ENCODE measurements at places on chromosomes 6 and 20.

- no peak for DNase-seq
Observed at GRCh38 chr6:170439366-170440361, 113.4 kb downstream of the PSMB1 start.

DNA sequence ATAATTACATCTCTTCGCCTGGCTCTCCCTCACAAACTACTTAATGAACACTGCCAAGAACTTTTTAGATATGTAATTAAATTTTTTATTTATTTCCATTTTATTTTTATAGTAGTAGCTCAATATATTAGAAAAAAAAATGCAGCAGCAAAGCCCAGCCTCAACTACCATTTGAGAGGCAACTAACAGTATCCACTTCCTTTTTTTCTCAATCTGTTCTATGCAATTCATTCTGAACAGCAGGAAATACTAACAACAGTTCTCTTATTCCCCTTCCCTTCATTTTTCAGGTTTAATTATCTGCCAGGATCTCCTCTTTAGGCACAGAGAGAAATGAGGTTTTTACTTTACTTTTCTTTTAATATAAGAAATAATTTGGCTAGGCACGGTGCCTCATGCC is 112.7 kb downstream of the ZNF217 start:
- DNase-seq = no peak

GRCh38 chr20:64044484-64045247 is 4.8 kb downstream of the SOX18 start:
- DNase-seq = no peak

GRCh38 chr20:4585104-4585753 is 136.5 kb upstream of the PRND start:
- no peak for DNase-seq

DNA sequence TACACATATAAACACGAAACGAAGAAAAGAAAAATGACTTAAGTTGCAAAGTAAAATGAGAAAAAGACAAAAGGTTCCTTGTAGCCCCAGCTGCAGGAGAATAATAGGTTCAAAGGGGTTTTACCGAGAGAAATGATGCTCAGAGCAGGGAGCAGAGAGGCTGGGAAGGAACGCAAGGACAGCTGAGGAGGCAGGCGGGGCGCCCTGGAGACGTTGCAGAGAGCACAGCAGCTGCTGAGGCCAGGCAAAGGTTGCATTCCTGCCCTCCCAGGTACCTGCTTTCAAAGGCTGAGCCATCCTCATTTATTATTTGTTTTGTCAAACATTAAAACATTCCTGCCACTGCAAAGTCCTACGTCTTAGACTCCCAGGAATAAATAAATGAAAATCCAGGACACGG is 16.2 kb upstream of the VAPB start:
- no peak for DNase-seq

DNA sequence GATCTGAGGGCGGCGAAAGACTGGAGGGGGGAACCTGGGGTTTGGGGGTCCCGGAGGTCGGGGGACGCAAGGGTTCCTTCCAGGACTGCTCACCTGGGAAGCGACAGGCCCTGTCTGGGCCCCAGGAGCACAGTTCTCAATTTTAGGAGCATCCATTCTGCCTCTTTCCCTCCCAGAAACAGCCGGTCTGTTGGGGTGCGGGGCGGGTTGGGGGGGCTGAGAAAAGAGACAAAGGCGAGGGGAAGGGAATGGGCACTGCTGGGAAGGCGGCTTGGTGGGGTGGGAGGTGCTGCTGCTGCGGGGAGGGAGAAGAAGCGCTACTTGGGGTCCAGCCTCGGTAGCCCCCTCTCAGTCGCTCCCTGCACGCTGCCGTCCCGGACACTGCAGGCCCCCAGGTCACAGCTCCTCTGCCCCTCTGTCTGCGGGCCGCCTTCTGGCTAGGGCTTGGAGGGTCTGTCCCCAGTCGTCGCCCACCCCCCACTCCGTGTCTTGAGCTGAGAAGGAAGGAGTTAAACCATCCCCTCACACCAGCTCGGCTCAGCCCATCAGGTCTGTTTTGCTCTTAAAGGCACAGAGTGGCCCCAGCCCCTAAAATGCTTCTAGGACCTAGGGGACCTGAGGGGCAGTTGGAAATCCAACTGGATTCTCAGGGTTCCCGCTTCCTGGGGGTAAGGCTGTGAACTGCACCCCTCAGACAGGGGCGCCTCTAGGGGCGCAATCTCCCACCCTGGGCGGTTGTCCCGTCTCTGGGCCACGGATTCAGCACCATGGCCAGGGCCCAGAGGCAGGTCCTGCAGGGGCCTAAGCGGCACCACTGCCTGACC is 690 bp downstream of the GDAP1L1 start:
- DNase-seq = no peak

Measured in brain pericyte (primary cell).